Stimulated activated CD8-positive, alpha-beta memory T cell treated with anti-CD3 and anti-CD28 coated beads, Interleukin-7, amount 100 ng/mL, for 48 hours (primary cell): ENCODE measurements at places on chromosomes 5 and 9.

- no peak for DNase-seq
These were observed 75.1 kb downstream of the OXCT1 start for GRCh38 chr5:41795125-41795524.

- DNase-seq: no peak
These were observed 55.2 kb downstream of the GLDC start for GRCh38 chr9:6590334-6590733.

GRCh38 chr9:81077572-81077971, 611.8 kb downstream of the TLE1 start:
- DNase-seq: no peak

GRCh38 chr5:94240993-94241651, 377.3 kb downstream of the KIAA0825 start:
- DNase-seq: no peak

GRCh38 chr5:169663537-169663936, 26.5 kb downstream of the DOCK2 start:
- no peak for DNase-seq

- no peak for DNase-seq
These were observed 43.4 kb downstream of the LRRTM2 start for GRCh38 chr5:138831703-138832102.

GRCh38 chr5:173972607-173972924, 16.4 kb upstream of the C5orf47 start:
- DNase-seq: no peak

DNA sequence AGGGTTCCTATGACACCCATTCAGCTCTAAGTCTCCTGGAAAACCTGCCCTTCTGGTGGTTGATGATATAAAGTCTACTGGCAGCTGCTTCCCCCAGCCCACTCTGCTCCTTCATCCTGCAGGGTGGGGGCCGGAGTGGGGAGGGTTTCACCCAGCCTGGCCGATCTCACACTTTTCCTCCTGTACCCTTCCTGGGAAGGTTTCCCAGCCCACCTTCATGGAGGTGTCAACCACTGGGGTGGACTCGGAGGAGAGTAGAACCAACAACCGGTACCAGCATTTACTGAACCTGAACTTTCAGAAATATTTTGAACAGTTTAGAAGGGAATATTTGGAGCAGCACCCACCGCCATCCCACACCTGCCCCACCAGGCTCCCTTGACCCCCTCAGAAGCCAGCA, 30.4 kb downstream of the ROR2 start:
- DNase-seq: no peak

- DNase-seq: no peak
These were observed 81.2 kb downstream of the MRPS27 start for GRCh38 chr5:72238712-72239445.

DNA sequence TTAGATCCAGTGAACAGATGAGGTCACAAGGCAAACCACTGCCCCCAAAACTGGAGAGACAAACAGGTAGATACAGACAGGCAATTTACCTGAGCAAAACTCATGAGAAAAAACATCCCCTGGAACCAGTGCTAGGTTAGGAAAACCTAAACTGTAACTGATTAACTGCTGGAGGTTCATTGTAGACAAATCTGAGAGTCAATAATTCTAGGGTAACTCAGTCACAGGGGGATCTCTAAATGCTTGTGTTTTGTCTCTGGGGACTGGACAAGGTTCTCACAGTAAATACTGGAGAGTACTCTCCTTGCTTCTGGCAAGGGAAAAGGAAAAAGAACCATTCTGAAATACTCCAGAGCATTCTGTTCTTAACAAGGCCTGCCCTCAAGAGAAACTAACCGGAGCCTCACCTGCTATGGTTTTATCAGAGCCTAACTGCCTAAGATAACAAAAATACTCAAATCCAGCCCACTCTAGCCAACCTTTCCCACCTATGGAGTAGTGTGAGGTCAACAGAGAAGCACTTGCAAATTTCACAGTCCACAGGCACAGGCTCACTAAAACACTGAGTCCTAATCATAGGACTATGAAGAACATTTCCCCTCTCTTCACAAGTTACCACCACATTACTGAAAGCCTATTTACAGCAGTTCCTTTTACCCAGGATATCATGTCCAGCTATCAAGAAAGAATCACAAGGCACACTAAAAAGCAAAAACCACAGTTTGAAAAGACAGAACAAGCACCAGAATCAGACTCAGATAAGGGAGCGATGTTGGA, 139.9 kb upstream of the ACOT12 start:
- no peak for DNase-seq

- no peak for DNase-seq
These were observed 11.0 kb downstream of the ASTN2 start for GRCh38 chr9:117403848-117404247.

DNA sequence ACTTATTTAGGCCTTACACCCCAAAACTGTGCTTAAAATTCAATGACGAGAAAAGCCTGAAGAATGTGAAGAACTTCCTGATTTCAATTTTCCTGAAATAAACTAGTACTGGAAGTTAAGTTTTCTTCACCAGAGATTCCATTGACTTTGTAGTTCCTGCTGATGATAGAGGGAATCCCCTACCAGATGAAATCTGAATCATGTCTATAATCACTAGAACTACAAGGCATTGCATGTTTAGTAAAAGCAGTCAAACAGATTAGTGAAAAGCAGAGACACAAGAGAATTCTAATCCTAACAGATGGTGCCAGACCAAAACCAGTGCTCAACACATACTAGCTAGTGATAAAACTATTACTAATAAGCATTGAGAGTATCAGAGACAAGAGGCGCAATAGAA, 130.0 kb downstream of the PDE4D start:
- DNase-seq: no peak

GRCh38 chr5:78490709-78491485, 130.5 kb downstream of the SCAMP1 start:
- DNase-seq: no peak

- no peak for DNase-seq
These were observed 1.8 kb downstream of the RPL12 start for GRCh38 chr9:127449332-127449966.

- DNase-seq: no peak
These were observed 24.9 kb downstream of the FER start for GRCh38 chr5:108772626-108773025.
